Hepatic stellate cell (primary cell): ENCODE measurements at places on chromosomes 3 and 15.

DNA sequence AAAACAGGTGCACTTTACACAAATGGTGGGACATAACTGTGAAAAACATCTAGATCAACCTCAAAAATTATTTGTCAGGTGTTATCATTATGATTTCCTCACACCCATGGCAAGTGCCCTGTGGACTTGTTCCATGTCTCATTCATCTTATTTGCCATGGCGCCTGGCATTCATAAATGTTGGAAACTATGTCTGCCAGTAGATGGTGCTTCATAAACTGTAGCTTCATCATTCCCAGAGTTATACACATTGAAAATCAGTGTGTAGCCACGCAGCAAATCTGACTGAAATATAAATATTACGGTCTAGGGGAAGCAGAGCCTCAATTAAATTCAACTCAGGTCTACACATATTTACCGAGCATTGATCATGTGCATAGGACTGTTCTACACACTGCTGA, 90.7 kb downstream of the IMPG2 start:
- DNase-seq, result no peak

DNA sequence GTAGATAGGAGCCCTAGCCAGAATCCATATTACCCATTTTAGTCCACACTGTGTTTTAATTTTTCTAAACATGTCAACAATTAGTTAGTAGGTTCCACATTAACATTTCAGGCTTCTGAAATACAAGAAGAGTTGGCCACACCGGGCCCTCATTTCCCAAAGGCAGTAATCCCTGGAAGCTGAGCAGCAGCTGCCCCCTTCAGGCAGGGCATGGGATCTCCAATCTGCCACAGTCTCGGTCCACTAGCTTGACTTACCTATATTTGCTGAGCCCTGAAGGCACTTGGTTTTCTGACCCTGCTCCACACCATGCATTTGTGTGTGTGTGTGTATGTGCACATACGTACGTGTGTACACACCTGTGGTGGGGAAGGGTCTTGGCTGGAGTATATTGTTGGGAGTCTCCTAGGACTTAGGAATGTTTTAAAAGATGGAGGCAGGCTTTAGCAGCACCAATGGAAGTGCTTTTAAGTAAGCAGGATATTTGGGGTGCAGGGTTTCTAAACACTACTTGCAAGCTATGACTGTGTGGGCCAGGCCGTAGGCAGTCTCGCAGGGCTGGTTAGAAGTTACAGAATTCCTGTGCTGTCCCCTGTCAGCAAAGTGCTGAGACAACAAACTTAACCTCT, 71.2 kb upstream of the SOX14 start:
- no peak for DNase-seq

- DNase-seq, result no peak
Measured at GRCh38 chr3:54713455-54713854, 214.4 kb downstream of the LRTM1 start.

- no peak for DNase-seq
Measured at GRCh38 chr15:62547584-62547983, 382.5 kb upstream of the C2CD4B start.

DNA sequence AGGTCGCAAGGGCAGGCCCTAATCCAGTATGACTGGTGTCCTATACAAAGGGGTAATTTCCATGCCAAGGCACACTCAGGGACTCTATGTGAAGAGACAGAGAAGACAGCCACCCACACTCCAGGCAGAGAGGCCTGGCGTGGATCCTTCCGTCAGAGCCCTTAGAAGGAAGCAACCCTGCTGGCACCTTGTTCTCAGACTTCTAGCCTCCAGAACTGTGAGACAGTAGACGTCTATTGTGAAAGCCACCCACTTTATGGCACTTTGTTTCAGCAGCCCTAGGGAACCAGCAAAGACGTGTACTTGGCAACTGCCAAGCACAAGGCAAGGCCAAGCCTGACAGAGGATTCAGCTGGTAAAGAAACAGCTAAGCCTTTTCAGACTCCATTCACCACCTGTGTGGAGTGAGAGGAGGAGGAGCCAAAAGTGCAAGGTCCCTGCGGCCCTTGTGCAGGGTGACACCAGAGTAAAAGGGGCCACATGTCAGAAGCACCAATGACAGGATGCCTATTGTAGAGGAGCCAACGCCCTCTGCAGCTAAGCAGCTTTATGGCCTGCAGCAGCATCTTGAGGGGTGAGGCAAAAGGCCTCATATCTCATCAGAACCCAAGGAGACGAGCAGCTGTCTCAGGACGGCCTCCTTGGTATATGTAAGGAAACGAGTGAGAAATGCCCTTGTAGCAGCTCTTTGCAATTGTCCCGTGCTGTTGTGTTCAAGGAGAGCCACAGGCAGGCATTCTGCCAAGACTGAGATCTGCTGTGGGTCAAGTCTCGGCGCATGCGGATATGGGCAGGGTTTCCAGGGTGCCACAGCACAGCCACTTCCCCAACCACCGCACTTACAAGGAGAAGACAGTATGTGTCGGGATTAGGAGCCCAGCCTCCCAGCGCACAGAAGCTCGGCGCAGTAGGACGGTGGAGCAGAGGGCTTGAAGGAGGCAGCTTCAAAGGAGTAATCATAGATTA, 121.5 kb upstream of the LIPC start:
- DNase-seq, result no peak

GRCh38 chr3:41324156-41324475, 124.8 kb downstream of the CTNNB1 start:
- DNase-seq, result no peak

- no peak for DNase-seq
Measured at GRCh38 chr3:10614168-10614567, 108.8 kb upstream of the ATP2B2 start.

- no peak for DNase-seq
Measured at GRCh38 chr3:195557322-195557721, 14.2 kb upstream of the PPP1R2 start.

- no peak for DNase-seq
Measured at GRCh38 chr3:168844894-168845482, 749.3 kb upstream of the GOLIM4 start.

- no peak for DNase-seq
Measured at GRCh38 chr3:195907934-195908693, at the start of gene TNK2. Gene TNK2, minus strand, starts transcription at chr3:195908551. Its CDS starts 19,963 bp downstream, at chr3:195888588.

- no peak for DNase-seq
Measured at GRCh38 chr15:40843885-40844695, at the start of gene SPINT1. Gene SPINT1, plus strand, starts transcription at chr15:40844048. Its CDS starts 507 bp downstream, at chr15:40844555.

GRCh38 chr15:77526595-77527163, 106.0 kb downstream of the HMG20A start:
- no peak for DNase-seq

- DNase-seq, result no peak
Measured at GRCh38 chr3:190902292-190902691, 39.8 kb upstream of the GMNC start.

GRCh38 chr3:165403666-165404065, 207.5 kb upstream of the SLITRK3 start:
- DNase-seq, result no peak

- no peak for DNase-seq
Measured at GRCh38 chr3:122936986-122937385, 90.6 kb downstream of the SEMA5B start.

DNA sequence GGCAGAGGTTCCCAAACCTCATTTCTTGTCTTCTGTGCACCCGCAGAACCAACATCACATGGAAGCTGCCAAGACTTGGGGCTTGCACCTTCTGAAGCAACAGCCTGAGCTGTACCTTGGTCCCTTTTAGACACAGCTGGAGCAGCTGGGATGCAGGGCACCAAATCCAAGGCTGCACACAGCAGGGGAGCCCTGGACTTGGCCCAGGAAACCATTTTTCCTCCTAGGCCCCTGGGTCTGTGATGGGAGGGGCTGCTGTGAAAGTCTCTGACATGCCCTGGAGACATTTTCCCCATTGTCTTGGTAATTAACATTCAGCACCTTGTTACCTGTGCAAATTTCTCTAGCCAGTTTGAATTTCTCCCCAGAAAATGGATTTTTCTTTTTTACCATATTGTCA, 33.6 kb upstream of the TMEM45A start:
- no peak for DNase-seq

GRCh38 chr3:149215515-149215914, 6.1 kb downstream of the CP start:
- no peak for DNase-seq

DNA sequence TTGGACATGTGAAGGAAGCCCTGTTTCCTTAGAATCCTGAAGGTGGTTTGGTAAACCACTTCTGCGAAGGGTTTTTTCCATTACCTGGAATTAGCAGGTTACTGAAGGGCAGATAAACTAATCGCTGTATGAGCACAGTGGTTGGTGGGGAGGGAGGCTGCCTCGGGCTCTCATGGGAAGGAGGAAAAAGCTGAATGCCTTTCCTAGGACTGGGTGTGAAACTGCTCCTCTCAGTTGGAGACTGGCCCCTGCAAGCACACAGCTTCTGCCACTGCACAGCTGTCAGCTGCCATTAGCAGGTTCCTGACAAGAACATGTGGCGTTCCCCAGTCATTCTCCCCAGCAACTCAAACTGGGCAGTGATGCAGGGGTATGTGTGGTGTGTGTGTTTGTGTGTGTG, 376.3 kb downstream of the GAP43 start:
- no peak for DNase-seq

GRCh38 chr15:41445399-41445798, 28.5 kb downstream of the RTF1 start:
- no peak for DNase-seq

DNA sequence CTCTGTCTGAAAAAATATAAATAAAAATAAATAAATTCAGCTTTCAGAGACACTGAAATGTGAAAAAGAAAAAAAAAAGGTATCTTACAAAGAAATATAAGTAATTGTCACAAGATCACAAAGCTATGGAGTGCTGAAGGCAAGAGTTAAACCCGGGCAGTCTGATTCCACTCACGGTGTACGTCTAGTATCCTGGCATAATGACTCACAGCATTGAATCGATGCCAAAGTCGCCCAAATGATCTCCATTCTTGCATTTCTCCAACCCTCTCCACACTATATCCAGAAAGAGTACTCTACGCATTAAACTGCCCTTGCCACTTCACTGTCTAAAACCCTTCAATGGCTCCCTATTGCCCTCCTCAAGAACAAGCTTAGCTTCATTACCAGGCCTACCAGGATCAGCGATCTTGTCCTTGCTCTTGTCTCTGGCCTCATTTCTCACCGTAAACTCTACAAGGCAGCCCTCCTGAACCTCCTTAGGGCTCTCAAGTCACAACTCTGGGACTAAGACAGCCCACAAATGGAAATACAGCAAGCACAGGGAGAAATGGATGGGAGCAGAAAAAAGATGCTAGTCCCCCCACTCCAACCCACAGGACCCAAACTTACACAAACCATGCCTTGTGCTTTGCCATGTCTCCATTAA, 7.7 kb downstream of the SUCLG2 start:
- no peak for DNase-seq

DNA sequence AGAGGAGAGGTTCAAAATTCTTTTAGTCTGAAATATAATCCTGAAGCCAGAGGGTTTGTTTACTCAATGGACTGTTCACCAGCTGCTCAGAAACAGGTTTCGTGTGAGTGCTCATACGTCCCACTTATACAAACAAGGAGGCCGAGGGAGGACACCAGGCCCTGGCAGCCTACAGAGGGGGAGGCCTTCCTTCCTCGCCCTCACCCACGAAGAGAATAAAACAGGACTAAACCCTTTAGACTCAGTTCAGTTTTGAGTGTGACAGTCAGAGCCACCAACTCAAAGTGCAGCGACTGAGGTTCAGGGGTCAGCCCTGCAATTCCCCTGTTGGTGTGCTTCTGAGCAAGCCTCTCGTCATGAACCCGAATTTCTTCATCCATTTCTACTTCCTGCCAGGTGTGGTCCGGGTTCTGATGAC, 17.3 kb downstream of the FAM174B start:
- no peak for DNase-seq

DNA sequence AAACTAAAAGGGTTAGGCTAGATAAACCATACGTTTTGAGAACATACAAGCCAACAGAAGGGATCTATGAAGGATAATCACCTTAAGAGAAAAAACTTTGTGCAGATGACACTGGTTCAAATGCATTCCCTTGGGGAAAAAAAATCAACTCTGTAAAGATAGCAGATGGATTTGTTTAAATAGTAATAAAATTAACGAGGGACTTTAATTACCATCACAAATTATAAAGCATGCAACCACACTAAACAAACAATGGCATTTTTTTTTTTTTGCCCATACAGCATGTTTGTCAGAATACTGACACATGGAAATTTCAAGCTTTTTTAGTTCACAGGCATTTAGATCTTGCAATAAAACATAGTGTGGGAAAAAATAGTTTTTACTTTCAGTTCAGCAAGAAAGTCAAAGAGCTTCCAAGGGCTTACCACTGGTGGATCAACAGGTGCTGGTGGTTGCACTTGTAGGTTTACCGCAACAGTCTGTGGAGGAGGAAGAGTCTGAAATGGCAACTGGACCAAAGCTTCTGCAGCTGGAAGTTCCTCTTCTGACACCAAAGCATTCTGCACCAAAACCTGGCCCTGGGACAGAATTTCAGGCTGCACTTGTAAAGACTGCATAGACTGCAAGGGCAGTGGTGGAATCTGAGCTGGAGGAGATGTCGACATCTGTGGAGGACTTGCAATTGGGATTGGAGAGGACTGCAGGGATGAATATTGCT, 53.1 kb downstream of the PHC3 start:
- no peak for DNase-seq

DNA sequence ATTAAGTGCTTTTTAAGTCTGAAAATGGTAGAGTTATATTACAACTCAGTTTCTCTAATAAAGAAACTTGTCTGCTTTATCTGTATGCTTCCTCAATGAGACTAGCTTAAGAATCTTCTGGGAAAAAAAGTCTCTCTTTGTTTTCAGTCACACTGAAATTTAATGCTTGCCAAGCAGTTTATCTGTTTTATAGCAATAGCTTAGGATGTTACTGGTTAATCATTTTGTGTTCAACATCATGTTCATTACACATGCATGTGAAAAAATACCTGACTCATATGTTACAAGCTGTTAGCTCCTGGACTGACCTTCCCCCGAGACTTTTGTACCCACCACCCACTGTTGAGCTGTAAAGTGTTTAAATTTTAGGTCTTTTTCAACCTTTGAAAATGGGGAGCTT, 706.2 kb upstream of the CBLB start:
- DNase-seq, result no peak

DNA sequence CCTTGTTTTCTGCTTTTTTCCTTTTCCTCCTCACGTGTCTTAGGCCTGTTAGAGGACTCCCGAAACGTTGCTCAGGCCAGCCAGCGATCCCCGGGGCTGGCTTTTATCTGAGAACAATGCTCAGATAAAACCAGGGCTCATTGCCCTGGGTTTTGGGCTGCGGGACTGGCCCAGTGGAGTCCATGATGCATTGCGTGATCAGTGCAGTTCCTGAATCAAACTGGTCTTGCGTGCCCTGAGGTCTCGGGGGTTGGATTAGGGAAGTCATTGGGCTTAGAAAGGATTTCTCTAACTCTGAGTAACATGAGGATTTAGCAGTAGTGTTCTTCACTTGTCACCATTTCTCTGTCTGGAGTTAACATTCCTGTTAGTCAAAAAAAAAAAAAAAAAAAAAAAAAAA, 66.3 kb downstream of the CCR1 start:
- no peak for DNase-seq

GRCh38 chr3:149310796-149311534, 22.5 kb downstream of the TM4SF18 start:
- DNase-seq, result no peak
